ENCODE measurements at places on chromosomes 13 and 19.
A peak's percentile ranks its signal among the peaks of the same experiment; 100 is the strongest.

GRCh38 chr13:107421951-107422350 lies 793.4 kb downstream of the LIG4 start:
- H3K36me3 ChIP-seq, result peaks cover 2% of the 10 kb centered on the region
- no peak overlapping the region for H3K27ac ChIP-seq
- peaks cover 5% of the 10 kb centered on the region for H3K4me1 ChIP-seq
- no peaks in the 10 kb centered on the region for H3K27me3 ChIP-seq
- DNase-seq, result no peak
- no peak overlapping the region for H3K4me3 ChIP-seq

- DNase-seq, result no peak
- no peak overlapping the region for H3K27ac ChIP-seq
- peaks cover 55% of the 10 kb centered on the region for H3K4me1 ChIP-seq
- H3K36me3 ChIP-seq, result peaks cover 26% of the 10 kb centered on the region
These were observed 68.3 kb upstream of the NPAS1 start for GRCh38 chr19:46951171-46951986.

DNA sequence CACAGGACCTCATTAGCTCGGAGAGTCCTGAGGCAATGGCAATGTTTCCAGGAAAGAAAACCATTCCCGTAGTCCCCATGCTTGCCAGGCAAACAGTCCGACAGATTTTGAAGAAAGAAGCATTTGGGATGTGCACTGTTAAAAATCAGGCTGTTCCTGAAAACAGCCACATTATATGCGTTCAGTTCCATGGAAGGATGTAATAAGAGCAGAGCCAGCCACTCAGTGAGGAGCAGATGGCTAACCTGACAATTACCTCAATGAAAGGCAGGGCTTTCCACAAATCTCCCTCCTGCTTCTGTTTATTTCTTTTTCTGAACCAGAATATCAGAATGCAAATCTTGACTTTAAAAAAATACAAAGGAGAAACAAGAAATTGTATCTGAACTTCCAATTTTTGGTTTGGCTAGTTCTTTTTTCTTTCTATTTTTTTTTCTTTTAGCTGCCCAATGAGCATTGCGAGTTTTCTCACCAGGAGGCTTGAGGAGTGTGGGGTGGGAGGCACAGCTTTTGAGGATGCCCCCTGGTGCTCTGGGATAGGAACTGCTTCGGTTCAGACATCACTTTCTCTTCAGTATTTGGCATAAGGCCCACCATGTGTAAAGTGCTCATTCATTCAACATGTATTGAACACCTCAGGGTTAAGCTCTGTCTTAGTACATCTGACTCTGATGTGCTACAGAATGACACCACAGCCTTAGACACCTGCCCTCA lies 124.2 kb downstream of the TBC1D4 start:
- DNase-seq, result peak; percentile 55
- no peaks in the 10 kb centered on the region for H3K27me3 ChIP-seq
- no peaks in the 10 kb centered on the region for H3K36me3 ChIP-seq
- H3K4me1 ChIP-seq, result peaks cover 4% of the 10 kb centered on the region
- no peak overlapping the region for H3K4me3 ChIP-seq

DNA sequence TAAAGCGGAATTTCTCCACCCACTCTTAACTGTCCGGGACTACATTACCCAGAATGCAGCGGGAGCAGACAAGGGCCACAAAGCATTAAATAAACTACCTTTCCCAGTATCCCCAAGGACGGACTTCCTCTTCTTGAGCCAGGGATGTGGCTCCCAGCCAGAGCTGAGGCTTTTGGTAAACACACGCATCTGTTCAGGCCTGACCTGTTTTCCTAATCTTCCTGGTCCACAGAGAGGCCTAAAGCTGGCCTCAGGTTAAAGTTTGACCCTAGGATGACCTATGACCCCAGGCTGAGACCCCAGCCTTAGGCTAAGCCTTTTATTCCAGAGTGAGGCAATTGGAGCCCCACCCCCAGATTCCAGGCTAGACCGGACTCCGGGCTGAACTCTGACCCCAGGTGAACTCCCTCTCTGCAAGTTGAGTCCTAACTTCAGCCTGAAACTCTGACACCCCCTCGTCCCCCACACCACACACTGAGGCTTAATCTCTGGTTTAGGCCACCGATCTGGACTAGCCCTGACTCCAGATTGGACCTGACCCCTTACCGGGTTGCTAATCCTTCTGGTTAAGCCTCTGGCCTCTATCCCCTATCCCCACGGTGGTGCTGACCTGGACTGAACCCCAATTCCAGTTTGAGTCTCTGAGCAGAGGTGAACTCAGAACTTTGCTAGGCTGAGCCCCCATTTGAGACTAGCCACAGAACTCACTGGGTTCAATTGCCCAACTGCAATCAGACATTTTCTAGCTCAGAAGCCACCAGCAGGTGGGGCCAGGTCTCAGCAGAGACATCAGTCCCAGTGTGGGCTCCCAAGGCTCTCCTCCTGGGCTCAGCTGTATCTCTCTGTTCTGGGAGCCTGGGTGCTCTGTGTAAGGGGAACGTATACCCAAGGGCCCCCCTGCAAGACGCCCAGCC lies 750 bp upstream of the GPR108 start:
- peak overlapping the region; percentile 99 for H3K27ac ChIP-seq
- peak; percentile 84 for DNase-seq
- H3K27me3 ChIP-seq, result no peaks in the 10 kb centered on the region
- H3K36me3 ChIP-seq, result peaks cover 5% of the 10 kb centered on the region
- peak overlapping the region; percentile 95 for H3K4me3 ChIP-seq

DNA sequence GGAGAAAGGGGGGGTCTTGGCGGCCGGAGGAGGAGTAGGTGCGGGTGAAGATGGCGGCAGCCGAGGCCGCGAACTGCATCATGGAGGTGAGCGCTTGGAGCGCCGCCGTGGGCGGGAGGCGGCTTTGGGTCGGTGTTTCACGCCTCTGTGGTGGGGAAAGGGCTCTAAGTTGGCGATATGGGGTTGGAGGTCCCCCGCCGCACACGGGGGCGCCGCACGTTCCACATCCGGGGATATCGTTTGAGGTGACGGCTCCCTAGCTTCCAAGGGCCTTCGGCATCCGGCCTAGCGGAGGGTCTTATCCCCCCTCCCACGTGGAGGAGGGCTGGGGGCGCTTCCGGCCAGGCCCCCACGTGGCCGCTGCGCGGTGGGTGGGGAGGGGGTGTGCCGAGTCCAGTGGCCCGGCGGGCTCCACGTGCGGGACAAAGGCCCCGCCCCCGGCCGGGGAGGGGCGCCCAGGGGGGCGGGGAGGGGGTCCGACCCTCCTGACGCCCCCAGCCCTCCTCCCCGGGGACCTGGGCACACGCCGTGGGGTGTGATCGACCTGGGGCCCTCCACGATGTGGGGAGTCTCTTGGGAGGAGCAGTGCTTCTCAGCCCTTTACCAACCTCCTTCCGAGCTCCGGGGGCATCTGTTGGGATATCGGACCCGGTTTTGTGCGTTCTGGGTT lies at the start of gene PRMT1:
PRMT1 (plus strand) TSS at position 41 of the 670 bp plus-strand sequence; CDS start at position 51, 10 bp downstream.
- H3K27me3 ChIP-seq, result no peaks in the 10 kb centered on the region
- H3K4me1 ChIP-seq, result peaks cover 30% of the 10 kb centered on the region
- H3K27ac ChIP-seq, result peak within 1 kb of the TSS; percentile 99
- H3K4me3 ChIP-seq, result peak within 1 kb of the TSS; percentile 89
- peak; percentile 47 for DNase-seq

DNA sequence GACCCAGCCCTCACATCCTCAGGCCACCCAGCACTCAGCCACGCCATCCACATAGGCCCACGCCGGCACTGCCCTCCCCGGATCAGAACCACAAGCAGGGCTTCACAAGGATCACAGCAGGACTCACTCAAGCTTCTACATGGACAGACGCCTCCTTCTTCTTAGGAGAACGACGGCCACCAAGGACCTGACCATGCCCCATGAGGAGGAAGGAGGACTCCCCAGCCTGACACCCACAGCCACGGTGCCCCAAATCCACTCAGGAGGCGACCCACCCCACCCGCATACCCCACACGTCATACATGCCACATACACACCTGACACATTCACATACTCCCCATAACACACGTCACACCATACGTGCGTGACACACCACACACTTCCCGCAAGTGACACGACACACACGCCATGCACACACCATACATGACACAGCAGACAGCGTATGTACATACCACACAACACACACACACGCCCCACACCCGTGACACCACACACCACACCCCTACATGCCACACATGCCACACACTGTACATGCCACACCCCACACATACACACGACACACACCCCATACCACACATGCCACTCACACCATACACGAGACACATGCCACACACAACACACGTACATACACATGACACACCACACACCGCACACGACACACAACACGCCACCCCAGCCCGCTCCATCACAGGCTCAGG lies 50.4 kb downstream of the MLLT1 start:
- no peak overlapping the region for H3K4me3 ChIP-seq
- H3K27ac ChIP-seq, result peak overlapping the region; percentile 31
- peaks cover 7% of the 10 kb centered on the region for H3K4me1 ChIP-seq

DNA sequence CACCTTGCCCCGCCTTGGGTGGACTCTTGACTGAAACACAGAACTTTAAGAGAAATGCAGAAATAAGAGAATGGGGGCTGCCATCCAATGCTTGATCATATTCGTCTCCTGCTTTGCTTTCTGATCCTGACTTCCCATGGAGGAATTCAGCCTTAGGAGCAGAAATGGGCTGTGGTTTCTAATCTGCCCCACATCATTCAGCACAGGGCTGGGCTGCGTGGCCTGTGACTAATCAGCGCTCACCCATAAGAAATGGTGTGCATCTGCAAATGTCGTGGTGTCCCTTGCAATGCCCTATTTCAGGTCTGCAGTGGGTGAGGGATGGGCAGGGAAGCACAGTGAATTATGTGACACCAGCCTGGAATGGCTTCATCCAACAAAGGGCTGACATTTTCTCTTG lies 60.7 kb upstream of the URI1 start:
- no peaks in the 10 kb centered on the region for H3K36me3 ChIP-seq
- H3K27ac ChIP-seq, result no peak overlapping the region
- H3K4me3 ChIP-seq, result no peak overlapping the region
- H3K4me1 ChIP-seq, result peaks cover 5% of the 10 kb centered on the region
- DNase-seq, result no peak

- H3K27ac ChIP-seq, result peak within 1 kb of the TSS; percentile 85
- peak within 1 kb of the TSS; percentile 82 for H3K4me3 ChIP-seq
- H3K36me3 ChIP-seq, result peaks cover 40% of the 10 kb centered on the region
- DNase-seq, result peak; percentile 86
These were observed at the start of gene ZNF677 for GRCh38 chr19:53254411-53255341. TSS of gene ZNF677 (minus strand) at chr19:53254873. CDS start at chr19:53251550, 3,323 bp downstream.

DNA sequence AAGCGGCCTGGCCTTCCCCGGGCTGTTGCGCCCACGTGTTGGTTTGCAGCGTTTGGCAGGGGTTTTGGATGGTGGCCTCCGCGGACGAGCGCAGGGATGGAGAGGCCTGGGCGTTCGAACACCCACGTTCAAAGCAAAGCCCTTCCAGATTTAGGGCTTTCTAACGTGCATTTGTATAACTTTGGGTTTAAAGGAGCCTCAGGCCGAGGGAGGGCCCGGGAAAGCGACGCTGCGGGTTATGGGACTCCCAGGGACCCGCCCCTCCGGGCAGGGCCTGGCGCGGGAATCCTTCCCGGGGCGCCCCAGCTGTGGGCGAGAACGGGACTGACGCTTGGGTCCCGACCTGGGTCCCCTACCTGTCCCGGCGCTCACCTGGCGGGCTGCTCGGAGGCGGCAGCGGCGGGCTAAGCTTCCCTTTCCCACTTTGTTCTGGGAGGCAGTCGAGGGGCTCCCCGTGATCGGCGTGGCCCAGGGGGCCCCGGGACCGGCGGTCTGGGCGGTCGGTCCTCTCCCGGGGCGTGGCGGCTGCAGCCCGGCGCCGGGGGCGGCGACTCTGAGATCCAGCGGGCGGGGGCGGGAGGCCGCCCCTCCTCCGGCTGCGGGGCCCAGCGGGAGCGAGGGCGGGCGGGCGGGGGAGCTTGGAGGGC lies at the start of gene FBXO17:
FBXO17 (minus strand) TSS at position 529 of the 647 bp plus-strand sequence. CDS start 25,423 bp downstream, outside the sequence.
- H3K27ac ChIP-seq, result no peak within 1 kb of the TSS
- no peaks in the 10 kb centered on the region for H3K36me3 ChIP-seq
- H3K4me3 ChIP-seq, result peak within 1 kb of the TSS; percentile 30
- H3K4me1 ChIP-seq, result peaks cover 23% of the 10 kb centered on the region
- peaks cover 23% of the 10 kb centered on the region for H3K27me3 ChIP-seq

DNA sequence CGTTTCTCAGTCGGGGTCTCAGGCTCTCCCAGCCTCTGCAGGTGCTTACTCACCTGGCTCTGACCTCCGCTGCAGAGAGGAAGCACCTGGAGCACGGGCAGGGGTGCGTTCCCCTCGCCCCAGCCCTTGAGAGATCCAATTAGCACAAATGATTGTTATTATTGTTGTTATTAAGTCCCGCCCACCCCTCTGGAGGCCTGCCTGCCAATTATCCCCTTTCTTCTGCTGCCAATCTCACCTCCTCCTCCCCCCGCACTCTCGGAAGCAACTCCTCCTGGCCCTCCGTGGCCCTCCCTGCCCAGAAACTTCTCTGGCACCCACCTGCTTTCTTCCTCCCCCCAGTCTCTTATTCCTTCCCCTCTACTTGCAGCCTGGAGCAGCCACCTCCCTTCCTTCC lies 8.8 kb downstream of the ZNF787 start:
- no peak for DNase-seq
- H3K36me3 ChIP-seq, result peaks cover 9% of the 10 kb centered on the region
- H3K4me1 ChIP-seq, result peaks cover 59% of the 10 kb centered on the region
- no peaks in the 10 kb centered on the region for H3K27me3 ChIP-seq
- H3K27ac ChIP-seq, result peak overlapping the region; percentile 90

DNA sequence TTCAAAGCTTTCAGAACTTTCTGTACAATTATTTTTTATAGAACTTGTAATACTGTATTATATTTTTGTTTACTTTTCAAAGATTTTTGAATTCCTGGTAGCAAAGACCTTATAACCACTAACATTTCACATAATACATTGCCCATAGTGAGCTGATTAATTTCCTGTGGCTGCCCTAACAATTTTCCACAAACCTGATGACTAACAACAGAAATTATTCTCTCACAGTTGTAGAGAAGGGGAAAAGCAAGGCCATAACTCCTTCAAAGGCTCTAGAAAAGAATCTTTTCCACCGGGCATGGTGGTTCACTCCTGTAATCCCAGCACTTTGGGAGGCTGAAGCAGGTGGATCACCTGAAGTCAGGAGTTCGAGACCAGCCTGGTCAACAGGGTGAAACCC lies 19.1 kb downstream of the KLF12 start:
- H3K4me1 ChIP-seq, result peaks cover 34% of the 10 kb centered on the region
- no peak overlapping the region for H3K4me3 ChIP-seq
- H3K27me3 ChIP-seq, result no peaks in the 10 kb centered on the region
- H3K27ac ChIP-seq, result no peak overlapping the region

GRCh38 chr13:104937881-104938280 lies 1597.6 kb downstream of the EFNB2 start:
- H3K27me3 ChIP-seq, result no peaks in the 10 kb centered on the region
- no peak for DNase-seq
- no peaks in the 10 kb centered on the region for H3K4me1 ChIP-seq
- no peak overlapping the region for H3K4me3 ChIP-seq
- H3K27ac ChIP-seq, result no peak overlapping the region

- no peak for DNase-seq
- H3K36me3 ChIP-seq, result no peaks in the 10 kb centered on the region
- H3K4me1 ChIP-seq, result peaks cover 6% of the 10 kb centered on the region
- no peak overlapping the region for H3K4me3 ChIP-seq
- no peak overlapping the region for H3K27ac ChIP-seq
These were observed 11.1 kb downstream of the TTYH1 start for GRCh38 chr19:54426291-54426931.

DNA sequence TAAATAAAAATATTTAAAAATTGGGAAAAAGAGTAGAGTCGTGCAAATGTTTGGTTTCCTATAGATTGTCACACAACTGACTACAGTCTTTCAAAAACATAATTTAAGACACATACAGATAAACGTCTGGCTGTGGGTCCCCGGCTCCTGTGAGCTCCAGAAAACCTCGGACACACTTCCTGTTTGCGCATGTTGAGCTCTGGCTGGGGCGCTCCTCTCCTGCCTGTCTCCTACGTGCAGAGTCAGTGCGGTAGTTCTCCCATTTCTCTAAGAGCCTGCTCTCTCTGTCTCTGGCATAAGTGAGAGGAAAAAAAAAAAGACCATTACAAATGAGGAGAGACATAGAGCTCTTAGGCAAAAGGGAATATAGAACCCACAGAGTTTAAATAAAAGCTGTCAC lies 128.2 kb upstream of the OBI1 start:
- H3K27me3 ChIP-seq, result peaks cover 23% of the 10 kb centered on the region
- no peak overlapping the region for H3K4me3 ChIP-seq
